ENCODE measurements at places on chromosomes 4 and X. TPM values are rescaled to one million over a fixed set of nuclear protein-coding genes. Genes with fewer than 3 reads are reported as not detected.

CT45A1 gene
- 0.13 TPM for total RNA-seq

GRCh38 chr4:112857461-112857860, 192.0 kb upstream of the ANK2 start:
- DNase-seq, result peak; percentile 34

- no peak for DNase-seq
These were observed 26.7 kb upstream of the PDE5A start for GRCh38 chr4:119655111-119655837.

DNA sequence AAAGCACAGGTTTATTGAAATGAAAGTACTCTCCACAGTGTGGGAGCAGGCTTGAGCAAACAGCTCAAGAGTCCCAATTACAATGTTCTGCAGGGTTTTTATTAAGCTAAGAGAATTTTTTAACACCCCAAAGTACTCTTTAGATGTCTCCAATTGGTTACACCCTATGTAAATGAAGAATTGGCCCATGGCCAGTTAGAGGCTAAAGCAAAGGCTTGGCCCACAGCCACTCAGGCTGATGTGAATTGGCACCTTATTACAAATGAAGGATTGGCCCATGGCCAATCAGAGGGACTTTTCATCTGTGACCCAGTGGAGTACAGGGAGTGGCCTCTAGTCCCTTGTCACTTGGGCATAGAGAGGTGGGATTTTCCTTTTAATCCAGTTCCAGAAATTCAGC, 30.1 kb upstream of the IQCM start:
- peak; percentile 4 for DNase-seq

DNA sequence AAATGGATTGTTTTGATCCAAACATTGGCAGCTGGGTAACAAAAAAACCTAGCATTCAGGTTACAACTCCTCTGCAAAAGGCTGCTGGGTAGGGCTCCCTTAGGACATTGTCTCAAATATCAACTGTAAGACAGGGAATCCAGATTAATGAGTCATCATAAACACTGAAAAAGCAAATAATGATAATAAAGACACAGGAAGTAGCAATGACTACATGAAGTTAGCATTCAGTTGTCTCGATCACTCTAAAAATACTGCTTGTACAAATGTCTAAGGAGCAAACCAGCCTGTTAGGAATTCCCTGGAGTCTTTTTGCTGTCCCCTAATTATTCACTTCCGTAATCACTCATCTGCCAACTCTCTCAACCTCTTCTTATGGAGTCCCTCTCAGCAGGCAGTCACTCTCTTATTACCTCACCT, 259.2 kb downstream of the GPC3 start:
- DNase-seq, result peak; percentile 24

- no peak for DNase-seq
These were observed 58.2 kb upstream of the MSN start for GRCh38 chrX:65609237-65609636.

DNA sequence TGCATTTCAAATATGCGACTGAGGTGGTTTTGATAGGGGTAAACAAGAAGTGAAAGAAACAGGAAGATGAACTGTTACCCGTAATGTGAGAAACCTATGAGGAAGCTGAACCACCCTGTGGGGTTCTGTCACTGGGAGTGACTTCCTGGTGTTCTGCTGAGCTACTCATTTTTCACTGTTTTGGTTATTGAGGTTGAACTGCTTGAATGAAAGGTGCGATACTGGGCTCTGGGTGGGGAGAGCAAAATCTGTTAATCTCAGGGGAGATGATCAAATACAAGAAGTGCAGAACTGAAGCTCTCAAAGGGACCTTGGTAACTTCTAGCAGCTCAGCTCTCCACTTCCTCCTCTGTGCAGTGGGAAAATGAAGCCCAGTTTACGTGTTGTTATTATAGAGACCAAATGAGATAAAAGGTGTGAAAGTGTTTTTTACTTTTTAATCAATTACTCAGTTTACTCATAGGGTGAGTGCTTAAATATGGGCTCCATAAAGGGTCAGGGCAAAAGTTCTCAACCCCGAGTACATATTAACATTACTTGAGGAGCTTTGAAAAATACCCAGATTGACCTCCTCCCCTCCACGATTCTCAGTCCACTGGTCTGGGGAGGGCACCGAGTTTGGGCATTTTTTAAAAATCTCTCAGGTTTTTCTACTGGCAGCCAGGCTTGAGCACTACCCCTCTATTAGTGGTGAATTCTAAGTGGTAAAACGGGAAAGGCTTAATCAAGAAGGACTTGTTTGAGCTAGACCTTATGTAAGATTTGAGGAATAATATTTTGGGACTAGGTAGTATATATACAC, 66.7 kb downstream of the COQ2 start:
- peak; percentile 46 for DNase-seq

- DNase-seq, result no peak
These were observed 68.2 kb downstream of the CRLF2 start for GRCh38 chrX:1144293-1144692.
